GM10248 (cell line): ENCODE measurements at places on chromosomes 7 and 10.

DNA sequence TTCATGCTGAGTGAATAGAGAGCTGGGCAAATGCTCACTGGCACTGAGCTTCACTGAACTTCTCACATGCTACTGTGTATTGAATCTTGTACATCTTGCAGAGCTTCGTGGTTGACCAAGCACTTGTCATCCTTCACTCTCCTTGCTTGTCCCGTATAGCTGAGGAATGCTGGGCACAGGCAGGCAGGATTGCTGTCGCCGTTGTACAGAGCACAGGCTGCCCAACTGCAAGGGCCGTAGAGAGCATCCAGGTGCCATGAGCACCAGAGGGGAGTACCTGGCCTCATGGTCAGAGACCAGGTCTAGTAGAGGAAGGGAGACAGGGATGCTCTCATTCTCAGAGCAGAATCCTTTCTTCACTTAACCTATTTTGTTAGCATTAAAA, 99.8 kb upstream of the RET start:
- DNase-seq: no peak

GRCh38 chr10:22723343-22723779, 9.0 kb upstream of the PIP4K2A start:
- peak; percentile 49 for DNase-seq

DNA sequence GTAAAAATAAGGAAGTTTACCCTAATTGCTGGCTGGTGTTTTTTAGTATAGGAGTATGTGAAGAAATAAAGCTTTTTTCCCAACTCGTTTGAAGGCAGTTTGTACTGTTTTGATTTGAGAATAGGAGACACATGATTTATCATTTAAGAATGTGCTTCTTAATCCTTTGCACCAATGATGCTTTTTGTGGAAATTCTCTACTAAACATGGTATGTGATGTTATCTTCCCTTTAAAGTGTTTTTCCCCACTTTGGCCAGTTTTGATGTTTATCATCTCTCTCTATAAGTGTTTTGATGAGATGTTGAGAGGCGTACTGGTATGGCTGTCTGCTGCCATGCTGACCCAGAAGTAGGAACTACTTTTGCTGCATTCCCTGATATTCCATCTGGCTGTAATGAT, 85.1 kb downstream of the SUGCT start:
- no peak for DNase-seq

DNA sequence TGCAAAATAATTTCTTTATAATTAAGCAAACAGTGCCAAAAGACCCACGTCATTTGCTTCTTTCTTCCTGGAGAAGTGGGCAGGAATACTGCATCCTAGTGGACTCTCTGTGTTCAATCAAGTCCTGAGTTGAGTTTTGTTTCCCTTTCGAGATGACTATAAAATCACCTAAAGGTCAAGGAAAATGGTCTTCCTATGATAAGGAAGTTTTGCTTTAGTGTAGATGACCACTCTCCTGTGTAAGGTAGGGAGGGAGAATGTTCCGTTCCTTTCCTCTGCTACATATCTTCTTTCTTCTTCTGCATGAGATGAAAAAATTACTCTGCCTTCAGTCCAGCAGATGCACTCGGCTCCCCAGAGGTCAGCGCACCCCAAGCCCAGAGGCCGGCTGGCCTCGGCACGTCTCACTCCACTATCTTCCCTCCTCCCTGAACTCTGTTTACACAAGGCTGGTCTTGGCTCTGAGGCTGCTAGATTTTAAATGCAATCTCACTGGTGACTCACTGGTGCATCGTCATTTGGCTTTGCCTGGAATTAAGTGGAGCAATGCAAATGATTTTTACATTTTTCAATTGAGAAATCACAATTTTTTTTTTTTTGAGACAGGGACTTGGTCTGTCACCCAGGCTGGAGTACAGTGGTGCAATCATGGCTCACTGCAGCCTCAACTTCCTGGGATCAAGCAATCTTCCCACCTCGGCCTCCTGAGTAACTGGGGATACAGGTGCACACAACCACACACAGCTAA, 18.6 kb upstream of the VDAC2 start:
- no peak for DNase-seq

DNA sequence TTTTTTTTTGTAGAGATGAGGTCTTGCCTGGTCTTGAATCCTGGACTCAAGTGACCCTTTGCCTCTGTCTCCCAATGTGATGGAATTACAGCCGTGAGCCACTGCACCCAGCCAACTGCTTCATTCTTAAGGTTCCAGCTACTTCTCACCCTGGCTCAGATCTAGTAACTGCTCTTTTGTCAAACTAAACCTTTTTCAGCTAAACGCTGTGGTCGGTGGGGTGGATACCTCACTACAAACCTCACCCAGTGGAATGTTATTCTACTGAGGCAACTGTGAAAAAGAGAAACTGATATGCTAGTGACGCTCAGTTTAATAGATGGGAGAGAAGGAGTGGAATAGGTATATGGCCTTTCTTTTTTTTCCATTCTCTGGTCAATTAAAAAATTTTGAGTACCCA, 1.7 kb upstream of the MRLN start:
- DNase-seq: no peak

DNA sequence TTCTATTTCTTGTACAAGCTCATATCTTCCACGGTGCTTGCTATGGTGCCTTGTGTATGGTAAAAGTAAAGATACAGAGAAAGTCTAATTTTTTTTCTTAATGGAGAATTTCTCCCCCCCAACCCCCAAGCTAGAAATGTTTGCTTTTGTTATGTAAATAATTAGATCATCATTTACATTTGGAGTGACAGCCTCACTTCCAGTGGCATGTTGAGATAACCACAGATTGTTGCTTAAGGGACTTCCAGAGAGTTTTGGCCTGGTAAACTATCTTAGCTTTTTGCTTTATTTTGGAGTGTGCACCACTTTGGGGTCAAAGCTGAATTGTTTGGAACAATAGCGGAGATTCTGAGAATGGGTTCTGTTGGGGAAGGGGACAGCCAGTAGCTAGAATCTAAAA, 129.7 kb downstream of the ZNF365 start:
- DNase-seq: no peak

DNA sequence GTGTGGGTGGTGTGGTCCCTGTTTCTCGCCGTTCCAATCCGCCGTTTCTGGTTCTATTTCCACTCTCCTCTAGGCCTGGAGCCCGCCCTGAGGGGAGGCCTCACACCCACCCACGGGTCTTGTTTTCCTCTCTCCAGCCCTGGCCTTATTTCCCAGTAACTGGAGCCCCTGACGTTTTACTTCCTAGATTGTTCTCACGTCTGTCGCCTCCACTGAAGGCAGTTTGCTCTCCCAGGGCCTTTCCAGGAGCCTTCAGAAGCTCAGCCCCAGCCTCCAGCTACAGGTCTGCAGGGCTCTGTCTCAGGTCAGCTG, 30.6 kb downstream of the CFAP46 start:
- DNase-seq: no peak

DNA sequence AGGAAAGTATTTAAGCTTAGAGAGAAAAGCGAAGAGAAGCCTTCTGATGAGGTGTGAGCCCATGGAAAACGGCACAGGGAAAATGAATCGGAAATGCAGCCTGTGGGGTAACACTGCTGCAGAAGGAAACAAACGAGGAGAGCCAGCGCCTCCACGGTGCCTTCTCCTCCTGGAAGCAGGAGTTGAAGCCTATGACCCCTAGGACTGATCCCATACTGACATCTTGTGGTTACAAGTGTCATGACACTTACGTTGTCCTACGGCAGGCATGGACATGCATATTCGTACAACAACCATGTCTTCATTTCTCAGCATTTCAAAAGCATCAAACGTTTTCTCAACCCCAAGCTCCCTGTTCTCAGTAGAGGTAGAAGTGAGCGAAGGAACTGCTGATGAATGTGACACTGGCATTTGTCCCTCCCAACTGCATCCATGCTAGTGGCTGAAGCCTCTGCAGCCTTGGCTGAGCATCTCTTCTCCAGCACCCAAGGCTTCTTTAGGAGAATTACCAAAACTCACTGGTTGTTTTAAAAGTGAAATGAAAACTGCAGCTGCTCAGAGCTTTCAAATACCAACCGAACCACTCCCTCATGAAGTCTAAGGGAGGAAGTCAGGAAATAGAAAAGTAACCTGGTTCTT, 160.2 kb downstream of the JAZF1 start:
- DNase-seq: peak; percentile 71

DNA sequence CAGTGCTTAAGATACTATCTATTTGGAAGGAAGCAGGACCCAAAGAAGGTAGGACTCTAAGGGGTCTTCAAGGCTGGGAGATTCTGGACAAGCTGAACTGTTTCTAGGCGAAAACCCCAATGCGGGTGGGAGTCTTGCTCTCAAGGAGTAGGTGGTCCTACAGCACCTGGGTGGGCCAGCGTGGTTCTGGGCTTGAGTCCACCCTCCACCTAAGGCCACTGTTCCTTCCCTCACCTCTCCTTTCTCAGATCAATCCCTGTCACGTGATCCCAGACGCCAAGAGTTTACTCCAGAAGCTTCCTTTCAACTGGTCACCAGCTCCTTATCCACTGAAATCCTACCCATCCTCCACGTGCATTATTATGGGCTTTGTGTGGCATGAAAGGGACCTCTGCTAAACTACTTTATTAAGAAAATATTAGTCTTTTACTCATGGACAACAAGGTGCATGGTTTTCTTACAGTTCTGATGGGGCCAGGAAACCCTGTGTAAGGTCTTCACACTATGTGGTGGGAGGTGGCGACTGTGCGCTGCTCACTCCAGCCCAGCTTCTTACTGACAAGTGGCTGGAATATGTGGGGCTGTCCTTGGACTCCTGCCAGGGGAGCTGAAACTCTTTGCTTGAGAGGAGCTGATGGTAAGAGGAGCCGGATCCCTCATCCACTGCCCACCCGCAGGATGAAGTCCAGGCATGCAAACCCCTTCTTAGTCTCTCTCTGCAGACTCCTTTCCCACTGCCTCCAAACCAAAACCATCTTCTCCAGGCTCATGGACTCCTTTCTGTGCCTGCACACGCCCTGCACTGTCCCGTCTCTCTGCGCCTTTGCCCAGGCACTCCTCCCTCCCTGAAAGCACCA, 1.6 kb downstream of the ZNF746 start:
- no peak for DNase-seq

- no peak for DNase-seq
These were observed 27.3 kb downstream of the MTURN start for GRCh38 chr7:30162133-30162532.

DNA sequence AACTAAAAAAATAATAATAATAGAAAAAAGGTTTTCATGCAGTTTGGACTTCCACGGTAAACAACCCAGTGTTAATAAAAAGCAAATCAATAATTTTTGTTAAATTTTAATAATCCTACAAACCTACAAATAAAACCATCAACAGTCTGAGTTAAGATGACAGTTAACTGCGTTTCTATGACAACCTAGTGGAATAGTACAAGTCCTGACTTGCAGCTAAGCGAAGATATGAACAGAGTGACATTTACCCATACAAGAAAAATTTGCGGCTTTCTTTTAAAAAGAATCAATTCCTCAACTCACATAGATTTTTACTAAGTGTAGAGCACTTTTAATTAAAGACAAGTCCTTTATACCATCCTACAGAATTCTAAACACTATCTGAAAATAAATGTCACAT, 35.6 kb downstream of the VPS41 start:
- DNase-seq: no peak

- DNase-seq: no peak
These were observed 568.0 kb upstream of the IGFBP3 start for GRCh38 chr7:46489106-46489505.

DNA sequence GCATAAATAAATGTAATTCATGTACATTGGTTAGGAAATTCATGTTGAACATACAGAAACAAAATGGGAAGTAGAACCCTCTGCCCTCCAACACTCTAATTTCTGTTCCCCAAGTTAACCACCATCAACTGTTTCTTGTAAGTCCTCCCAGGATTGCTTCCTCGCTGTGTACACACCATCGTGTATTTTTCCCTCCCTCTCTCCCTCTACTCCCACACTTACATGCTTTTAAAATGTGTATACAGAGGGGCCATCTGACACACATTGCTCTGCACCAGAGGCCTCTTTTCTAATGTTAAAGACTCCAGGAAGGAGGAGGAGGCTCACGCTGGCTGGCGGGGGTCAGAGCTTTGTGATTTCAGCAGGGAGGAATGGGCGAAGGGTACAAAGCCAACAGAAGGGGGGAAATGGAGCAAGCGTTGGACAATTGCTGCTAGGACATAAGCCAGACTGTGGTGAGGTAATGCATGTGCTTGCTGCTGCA, 1.9 kb upstream of the EPHA1 start:
- no peak for DNase-seq

- DNase-seq: no peak
These were observed 179.3 kb downstream of the SRPK2 start for GRCh38 chr7:105209433-105209832.

DNA sequence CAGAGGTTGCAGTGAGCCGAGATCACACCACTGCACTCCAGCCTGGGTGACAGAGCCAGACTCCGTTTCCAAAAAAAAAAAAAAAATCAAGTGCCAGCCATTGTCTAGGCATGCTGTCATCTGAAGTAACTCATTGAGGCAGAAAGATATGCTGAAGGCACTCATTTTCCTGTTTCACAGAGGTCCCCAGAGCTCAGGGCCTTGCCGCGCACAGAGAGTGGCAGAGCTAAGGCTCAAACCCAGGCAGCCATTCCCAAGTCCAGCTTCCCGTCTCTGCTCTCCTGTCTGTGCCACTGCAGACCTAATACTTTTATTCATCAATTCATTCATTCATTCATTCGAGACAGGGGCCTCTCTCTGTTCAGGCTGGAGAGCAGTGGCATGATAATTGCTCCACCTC, 3.5 kb downstream of the GRIFIN start:
- no peak for DNase-seq

DNA sequence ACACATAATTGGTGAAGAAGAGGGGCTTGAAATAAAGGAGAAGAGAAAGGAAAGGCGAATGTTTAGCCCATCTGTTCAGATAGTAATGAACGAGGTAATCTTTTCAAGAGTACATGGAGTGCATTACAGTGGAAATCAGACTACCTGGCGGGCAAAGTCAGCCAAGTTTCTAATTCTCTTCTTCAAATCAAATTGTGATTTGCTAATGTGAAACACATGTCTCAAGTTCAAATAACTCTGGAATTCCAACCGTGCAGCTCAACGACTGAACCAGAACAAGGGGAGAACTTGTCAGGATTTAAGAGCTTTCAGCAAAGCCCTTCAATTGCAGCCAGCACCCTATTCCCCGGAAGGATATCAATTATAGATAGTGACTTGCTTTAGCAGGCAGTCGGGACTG, 216.9 kb downstream of the GLI3 start:
- no peak for DNase-seq

DNA sequence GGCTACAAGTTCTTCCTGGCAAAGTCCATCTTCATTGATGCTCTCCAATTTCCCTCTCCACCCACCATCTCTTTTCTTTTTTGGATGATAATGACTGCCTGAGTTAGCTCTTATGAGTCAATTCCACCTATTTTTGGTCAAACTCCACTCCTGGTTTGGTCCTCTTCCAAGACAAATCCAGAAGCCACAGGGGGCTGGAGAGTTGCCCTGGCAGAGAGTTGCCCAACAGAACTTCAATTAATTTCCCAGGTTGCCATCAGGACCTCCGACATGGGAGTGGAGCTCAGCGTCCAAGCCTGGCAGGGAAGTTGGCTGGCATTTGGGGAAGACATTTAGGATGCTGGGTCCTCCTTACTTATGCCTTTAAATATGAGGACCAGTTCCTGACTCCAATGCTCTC, 29.2 kb upstream of the KCNMA1 start:
- no peak for DNase-seq
